ENCODE measurements at places on chromosomes 11 and 22.

- DNase-seq, result no peak
Observed at GRCh38 chr11:47188259-47188658, 2.0 kb upstream of the PACSIN3 start.

DNA sequence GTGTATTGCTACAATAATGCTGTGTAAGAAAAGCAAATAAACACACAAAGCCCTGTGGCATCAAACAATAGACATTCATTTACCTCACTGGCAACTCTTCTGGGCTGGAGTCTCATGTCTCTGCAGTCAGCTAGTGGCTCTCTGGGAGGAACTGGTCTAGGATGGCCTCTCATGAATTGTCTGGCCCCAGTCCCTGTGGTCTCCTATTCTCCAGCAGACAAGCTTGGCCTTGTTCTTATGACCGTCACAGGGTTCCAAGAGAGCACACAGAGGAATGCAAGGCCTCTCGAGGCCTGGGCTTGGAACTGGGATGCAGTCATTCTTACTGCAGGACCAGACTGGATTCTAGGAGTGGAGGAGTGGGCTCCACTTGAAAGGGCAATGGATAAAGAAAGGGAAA is 141.2 kb upstream of the NTM start:
- DNase-seq, result no peak

DNA sequence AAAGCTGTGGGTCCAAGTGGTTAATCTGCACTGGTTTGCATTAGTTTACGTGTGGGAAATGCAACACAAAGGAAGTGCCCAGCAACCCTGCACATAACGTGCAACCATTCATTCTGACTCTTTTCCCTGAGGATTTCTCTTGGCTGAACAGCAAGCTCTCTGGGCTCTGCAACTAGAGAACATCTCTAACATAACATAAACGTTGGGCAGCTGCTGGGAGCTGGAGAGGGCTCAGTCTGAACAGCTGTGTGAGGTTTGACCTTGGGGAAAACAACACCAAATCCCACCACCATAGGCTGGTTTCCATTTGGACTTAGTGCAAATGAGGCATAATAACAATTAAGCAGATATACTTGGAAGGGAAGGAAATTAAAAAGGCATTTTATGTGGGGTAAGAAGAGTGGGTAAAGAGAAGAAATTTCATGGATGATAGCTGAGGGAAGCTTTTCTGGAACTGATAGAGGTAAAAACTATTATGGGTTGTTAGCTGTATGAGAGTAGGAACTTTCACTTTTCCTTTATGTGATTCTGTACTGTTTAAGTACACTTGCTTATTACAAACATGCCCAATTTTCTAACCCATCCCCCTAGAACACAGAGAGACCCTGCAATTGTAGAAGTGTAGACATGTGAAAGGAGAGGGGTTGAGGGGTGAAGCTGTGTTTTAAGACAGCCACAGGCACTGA is 76.2 kb downstream of the SNX19 start:
- no peak for DNase-seq

DNA sequence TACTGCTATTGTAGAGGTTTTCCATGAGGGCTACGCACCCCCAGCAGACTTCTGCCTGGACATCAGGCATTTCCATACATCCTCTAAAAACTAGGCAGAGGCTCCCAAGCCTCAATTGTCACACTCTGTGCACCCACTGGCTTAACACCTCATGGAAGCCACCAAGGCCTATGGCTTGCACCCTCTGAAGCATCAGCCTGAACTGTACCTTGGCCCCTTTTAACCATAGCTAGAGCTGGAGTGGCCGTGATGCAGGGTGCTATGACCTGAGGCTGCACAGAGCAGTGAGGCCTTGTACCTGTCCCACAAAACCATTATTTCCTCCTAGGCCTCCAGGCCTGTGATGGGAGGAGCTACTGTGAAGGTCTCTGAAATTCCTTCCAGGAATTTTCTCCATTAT is 33.9 kb downstream of the AAMDC start:
- DNase-seq, result no peak

DNA sequence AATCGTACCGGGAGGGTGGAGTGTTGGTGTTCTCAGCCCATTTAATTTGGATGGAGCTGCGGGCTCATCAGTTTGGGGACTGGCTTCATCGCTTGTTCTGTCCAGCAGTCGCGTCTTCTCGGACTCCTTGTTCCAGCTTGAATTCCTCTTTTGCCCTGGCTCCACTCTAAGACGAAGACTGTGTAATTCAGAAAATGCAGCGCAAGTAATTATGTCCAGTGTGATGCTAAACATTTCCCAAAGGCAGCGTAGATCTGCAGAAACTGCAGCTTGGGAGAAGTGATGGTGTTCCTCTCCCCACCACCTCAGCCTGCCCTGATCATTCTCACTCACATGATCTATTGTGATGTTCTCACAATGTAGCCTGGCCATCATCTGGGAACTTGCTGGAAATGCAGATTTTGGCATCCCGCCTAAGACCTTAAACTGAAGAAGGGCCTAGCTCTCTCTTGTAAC is 666 bp downstream of the SLC25A18 start:
- no peak for DNase-seq

DNA sequence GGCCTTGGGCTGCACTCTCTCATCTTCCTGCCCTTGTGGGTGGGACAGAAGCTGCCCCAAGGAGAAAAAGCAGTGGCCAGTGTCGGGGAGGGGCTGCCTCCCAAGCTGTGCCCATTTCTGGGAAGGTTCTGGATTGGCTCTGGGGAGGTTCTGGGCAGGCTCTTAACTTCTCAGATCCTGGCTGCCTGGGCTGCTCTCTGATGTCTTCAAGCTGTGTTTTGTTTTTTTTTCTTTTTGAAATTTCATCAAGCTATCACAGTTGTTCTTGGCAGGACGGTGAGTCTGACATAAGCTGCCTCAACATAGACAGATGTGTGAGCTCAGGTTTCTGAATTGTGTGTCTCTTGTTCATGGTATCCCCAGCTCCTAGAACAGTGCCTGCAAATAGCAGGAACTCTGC is 1032.0 kb downstream of the BRD1 start:
- DNase-seq, result no peak

GRCh38 chr22:37544955-37545702 is 15.2 kb upstream of the CDC42EP1 start:
- DNase-seq, result peak; percentile 47

DNA sequence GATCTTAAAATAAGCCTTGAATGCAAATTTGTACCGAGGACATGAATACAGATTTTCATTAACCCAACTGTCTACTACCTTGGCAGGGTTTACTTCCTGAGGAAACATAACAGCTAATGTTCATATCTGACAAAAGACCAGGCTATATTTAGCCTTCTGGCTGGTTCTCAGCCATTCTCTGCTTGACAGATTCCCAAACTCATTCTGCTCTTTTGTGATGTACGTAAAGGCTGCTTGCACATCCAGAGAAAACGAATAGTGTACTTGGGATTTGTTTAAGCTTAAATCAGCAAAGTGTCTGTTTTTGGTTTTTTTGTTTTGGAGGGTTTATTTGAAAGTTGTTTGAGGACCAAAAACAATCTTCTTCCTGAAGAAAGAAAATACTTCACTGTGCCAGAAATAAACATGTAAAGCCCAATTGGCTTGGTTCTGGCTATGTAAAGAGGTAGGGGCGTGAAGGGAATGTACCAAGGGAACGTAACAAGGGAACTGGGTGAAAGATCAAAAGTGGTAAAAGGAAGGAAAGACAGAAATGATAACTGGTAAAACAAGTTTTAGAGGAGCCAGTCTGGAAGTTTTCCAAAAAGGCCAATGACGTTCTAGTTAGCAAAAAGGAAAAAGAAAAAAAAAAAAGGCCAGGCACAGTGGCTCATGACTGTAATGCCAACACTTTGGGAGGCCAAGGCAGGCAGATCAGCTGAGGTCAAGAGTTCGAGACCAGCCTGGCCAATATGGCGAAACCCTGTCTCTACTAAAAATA is 21.4 kb upstream of the CRTAM start:
- DNase-seq, result no peak

DNA sequence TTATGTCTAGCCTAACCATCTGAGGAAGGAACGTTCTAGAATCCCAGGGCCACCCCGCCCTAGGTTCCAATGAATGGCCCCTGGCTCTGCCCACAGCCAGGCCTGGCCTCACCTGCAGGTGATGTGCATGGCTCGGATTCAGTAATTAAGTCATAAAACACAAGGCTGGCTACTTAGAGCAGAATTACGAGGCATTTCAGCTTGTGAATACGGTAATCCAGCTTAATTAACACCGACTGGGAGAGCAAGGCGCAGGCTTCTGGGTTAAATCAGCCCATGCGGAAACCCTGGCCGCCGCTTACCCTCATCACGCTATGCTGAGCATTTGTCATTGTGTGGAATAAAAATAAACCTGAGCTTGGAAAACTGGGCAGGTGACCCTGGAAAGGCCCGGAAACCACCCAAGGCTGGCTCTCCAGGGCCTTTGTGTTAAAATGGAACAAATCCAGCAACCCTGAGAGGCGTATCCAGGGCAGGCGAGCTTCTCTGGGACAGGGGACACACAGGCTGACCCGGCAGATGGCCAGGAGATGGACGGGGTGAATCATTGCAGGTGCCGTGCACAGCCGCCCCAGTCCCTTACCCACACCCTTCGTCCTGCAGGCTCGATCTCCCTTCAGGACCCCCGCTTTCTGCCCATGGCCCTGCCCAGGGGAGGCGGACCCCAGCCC is 220.2 kb downstream of the CTTN start:
- DNase-seq, result no peak

GRCh38 chr11:114182471-114183043 is 113.6 kb upstream of the NNMT start:
- DNase-seq, result no peak

- DNase-seq, result no peak
Observed at GRCh38 chr11:115244758-115245157, 259.5 kb downstream of the CADM1 start.

- DNase-seq, result peak; percentile 43
Observed at GRCh38 chr11:63635762-63636465, 21.7 kb upstream of the PLAAT3 start.

DNA sequence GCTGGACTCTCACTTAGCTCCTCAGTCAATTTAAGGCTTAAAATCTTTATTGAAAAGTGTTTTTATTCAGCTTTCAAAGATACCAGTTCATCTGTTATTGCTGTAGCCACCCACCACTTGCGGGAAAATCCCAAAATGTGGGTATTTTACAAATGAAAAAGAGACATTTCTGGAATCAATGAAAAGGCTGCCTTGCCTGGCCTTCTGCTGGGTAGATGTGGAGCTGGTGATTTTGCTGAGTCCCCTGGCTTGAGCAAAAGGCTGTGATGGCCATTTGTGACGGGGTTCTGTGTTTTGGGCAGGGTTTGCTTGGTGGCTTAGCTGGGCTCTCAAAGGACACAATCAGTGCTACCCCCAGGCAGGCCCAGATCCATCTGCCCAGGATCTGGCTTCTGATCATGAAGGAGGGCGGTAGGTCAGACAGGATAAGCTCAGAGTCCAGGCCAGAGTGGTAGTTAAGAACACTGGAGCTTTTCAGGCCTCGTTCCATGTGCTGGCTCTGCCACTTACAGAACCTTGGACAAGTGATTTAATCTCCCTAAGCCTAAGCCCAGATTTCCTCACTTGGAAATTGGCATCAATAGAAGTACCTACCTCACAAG is 36.1 kb downstream of the UBASH3B start:
- no peak for DNase-seq

GRCh38 chr22:22021162-22021750 is 38.7 kb upstream of the TOP3B start:
- no peak for DNase-seq

DNA sequence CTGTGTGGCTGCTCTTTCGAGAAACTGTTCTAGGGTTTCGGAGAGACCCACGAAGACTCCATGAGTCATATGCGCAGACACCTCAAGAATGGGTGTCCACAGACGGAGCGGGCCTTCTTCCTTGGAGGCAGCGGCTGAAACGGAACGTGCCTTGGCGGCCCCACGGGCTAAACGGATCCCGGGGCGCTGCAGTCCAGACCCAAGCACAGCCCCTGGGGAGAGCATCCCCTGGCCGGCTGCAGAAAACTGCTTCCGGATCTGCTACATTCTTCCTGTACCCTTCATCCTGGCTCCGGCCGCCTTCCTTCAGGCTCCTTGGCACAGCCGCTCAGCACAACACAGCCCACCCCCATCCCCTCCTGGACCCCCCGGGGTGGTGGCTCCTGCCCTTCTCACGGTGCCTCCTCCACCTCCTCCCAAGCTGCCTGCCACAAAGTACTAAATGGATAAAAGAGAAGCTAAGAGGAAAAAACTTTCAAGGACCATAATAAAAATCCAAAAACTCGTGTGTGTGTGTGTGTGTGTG is 25.4 kb downstream of the CPT1A start:
- no peak for DNase-seq

DNA sequence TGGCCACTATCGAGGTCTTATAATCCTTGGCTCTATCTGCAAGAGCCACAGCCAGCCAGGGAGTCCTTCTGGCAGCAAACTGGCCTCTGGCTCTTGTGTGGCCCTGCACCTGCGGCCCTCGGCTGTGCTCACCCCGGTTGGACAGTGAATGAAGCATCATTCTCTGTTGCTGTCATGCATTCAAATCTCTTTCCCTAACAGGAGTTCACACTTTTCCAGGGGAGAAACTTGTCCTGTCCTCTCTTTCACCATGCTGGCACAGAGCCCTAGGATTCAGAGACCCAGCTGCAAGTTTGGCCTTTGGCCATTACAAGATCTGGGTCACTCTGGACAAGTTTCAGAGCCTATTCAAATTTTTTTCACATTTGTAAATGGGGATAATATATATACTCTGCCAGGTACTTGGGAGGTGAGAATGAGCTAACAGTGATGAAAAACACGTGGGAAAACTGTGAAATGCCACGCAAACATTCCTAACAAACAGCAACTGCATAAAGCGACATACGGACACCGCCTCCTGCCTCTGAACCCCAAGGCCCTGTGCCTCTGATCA is 34.2 kb downstream of the TMEM184B start:
- no peak for DNase-seq

- peak; percentile 78 for DNase-seq
Observed at GRCh38 chr22:30261134-30261533, 5.5 kb downstream of the OSM start.

DNA sequence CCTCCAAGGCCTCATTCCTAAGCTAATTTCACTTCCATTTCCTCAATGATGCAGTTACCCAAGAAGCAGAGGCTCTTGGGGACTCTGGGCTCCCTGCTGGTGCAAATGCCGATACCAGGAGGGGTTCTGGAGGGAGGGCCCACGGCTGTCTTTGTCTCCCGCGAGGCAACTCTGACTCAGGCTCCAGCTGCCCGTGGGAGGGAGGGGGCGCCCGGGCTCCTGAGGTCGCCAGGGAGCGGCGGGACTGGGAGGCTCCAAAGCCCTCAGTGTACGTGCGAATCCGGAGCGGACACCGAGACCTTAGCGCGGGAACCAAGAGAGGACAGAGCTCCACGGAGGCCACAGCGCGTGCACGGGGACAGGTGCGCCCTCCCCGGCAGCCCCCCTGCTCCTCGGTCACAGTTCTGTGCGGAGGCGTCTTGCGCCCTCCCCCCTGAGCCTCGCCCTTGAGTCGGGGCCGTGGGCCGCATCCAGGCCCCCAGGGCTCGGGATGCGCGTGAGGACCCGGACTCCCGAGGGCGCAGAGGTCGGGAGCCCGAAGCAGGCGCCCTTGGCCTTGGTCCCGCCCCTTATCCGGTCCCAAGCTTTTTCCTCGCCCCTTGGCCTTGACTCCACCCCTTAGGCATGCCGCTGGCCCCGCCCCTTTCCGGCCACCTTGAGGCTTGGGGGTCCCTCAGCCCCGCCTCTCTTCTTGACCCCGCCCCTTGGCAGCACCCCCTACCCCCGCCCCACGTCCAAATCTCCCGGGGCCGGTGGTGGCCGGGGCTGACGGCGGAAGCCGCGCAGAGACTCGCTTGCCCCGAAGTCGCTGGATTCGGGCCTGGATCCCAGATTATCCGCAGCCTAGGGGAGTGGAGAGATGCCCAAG is 4.7 kb upstream of the SHISA8 start:
- no peak for DNase-seq

GRCh38 chr11:30775233-30775522 is 189.0 kb upstream of the MPPED2 start:
- no peak for DNase-seq

- DNase-seq, result no peak
Observed at GRCh38 chr11:131121426-131122333, 205.4 kb upstream of the SNX19 start.

Measured in SHP77 (cell line).